ENCODE measurements at places on chromosomes 5 and 9.
A peak's percentile ranks its signal among the peaks of the same experiment; 100 is the strongest.

DNA sequence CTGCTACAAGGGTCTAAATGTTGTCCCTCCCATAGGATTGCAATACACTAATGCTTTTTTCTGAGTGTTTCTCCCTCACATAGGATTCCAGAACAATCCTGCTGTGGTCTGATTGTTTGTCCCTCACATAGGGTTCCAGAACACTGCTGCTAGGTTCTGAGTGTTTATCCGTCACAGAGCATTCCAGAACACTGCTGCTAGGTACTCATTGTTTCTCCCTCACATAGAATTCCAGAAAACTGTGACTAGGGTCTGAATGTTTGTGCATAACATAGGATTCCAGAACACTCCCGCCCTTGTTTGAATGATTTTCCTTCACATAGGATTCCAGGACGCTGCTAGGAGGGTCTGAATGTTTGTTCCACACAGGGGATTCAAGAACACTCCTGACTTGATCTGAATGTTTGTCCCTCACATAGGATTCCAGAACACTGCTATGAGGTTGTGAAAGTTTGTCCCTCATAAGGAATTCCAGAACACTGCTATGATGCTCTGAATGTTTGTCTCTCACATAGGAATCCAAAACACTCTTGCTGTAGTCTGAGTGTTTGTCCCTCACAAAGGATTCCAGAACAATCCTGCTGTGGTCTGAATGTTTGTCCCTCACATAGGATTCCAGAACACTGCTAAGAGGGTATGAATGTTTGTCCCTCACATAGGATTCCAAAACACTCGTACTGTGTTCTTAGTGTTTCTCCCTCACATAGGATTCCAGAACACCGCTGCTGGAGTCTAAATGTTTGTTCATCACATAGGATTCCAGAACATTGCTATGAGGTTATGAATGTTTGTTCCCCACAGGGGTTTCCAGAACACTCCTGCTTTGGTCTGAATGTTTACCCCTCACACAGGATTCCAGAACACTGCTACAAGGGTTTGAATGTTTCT is 213.5 kb downstream of the FOXD4L6 start:
- DNase-seq = no peak

DNA sequence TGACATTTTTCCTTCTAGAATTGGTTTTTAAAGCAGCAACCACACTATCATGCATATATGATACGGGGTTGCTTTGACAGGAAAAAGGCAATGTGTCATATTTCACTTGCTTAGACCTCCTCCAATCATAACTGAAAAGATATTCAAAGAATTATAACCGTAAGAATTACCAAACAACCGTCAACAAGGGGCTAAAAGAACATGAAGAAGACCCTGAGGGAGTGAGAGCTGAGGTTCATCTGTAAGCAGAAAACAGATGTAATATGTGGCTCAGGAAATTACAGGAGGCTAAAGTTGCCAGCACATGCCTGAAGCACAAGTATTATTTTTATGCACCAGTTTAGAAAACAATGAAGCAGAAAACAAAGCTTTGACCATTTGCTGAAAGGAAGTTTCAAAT is 78.9 kb downstream of the APBA1 start:
- no peak for DNase-seq

- no peak for DNase-seq
Observed at GRCh38 chr9:88652876-88653275, 117.9 kb downstream of the NXNL2 start.

GRCh38 chr5:125199373-125199772 is 452.9 kb upstream of the ZNF608 start:
- DNase-seq = no peak

DNA sequence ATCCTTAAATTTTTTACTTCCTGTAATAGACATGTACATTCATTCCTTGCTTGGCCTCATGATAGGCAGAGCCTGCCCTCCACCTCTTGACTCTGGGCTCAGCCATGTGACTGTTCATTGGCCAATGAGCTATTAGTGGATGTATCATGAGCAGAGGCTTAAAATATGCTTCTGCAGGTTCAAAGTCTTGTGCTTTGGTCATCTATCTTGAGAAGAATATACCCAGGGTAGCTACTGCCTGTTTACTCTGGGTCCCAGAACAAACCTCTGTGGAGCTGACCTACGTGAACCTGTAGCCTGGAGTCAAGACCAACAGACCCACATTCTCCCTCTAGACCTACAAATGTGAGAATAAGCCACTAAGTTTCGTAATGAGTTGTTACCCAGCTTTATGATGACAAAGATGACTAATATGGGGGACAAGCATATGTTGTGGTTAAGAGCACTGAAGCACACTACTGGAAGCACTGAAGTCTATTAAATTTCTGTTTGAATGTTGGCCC is 244.4 kb downstream of the MAST4 start:
- peak; percentile 78 for DNase-seq

DNA sequence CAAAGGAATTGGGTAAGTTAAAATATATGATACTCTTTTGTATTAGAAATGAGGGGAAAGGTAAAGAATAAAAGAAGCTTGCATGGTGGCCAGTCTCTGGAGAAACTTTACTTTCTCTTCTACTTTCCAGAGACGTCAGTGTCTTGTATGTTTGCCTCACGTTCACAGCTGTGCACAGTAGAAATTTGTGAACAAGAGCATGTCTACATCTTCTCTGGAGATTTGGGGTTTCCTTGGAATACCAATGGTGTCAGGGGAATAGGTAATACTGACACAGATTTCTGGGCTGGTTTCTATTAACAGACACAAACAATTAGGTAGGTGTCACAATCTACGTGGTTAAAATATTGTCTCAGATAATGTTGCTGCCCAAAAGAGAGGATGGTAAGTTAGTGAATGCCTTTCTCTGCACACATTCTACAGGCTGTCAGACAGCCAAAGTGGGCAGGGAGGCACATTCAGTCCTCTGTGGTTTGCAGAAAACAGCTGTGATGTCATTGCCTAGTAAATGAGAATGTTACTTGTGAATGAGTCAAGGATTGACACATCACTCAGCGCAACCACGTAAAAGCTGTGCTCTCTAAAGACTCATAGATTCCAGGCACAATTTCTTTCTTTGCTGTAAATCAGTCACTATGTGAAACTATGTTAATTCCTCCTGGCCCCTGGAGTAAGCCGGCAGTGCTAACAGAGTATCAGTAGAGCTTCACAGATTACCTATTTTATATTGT is 397.1 kb downstream of the MAN2A1 start:
- DNase-seq = peak; percentile 25

GRCh38 chr9:124011460-124012301 is at the start of gene LHX2:
LHX2 (plus strand) TSS chr9:124011768; CDS start chr9:124012349, 581 bp downstream.
- peak; percentile 75 for DNase-seq

DNA sequence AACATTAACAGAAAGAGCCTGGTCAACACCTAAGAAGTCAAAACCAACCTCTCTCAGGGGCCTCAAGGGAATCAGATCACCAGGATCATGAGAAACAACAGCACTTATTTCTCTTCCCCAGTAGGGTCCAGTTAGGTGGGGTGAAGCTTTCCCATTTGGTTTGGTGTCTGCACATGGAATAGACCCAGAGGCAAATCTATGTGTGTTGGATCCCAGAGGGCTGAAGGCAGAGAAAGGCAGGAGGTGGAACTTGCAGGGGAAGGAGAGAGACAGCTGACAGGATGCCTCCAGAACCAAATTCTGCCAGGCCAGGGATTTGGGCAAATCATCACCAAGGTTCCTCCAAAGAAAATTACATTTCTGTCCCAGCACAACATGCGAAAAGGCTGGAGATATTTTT is 104.8 kb upstream of the SPOCK1 start:
- DNase-seq = no peak

- no peak for DNase-seq
Observed at GRCh38 chr9:116477584-116478141, 209.4 kb upstream of the TRIM32 start.

GRCh38 chr9:124353811-124354274 is 61.4 kb downstream of the PSMB7 start:
- no peak for DNase-seq

- DNase-seq = no peak
Observed at GRCh38 chr5:94094793-94095441, 353.5 kb upstream of the POU5F2 start.

- DNase-seq = no peak
Observed at GRCh38 chr5:10801931-10802666, 41.1 kb upstream of the DAP start.

DNA sequence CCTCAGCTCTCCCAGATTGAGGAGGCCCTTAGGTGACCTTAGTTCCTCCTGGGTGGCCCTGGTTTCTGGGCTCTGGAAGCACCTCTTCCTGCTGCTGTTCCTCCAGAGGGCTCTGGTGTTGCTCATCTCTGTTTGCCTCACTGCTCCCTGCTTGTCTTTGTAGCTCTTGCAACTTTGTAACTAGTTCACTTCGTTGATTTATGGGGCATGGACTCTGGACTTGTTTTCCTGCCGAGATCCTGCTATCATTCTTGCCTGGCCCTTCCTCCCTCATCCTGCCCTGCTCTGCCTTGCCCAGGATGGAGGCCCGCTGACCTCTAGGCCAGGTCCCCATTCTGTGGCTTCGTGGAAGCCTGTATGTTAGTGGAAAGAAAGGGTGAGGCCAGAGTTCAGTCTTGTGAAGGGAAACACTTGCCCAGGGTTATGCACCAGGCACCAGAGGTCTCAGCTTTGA is 169.3 kb downstream of the MACROH2A1 start:
- no peak for DNase-seq

DNA sequence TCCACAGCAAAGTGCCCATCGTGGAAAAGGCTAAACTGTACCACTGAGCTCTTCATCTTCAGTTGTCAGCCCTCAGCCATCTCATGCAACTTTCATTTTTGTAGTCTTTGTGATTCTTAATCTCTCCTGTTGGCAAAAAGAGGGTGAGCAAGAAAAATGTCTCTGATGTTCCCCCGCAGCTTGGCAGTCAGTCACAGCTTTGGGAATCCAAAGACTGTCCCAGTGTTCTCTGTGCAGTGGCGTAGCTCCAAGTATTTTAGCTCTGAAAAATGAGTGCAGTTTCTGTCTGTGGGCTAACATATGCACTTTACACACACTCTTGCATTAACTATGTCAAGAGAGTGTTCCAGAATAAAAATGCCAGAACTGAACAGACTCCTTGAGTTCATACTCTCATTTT is 372.2 kb downstream of the TMEM232 start:
- no peak for DNase-seq

DNA sequence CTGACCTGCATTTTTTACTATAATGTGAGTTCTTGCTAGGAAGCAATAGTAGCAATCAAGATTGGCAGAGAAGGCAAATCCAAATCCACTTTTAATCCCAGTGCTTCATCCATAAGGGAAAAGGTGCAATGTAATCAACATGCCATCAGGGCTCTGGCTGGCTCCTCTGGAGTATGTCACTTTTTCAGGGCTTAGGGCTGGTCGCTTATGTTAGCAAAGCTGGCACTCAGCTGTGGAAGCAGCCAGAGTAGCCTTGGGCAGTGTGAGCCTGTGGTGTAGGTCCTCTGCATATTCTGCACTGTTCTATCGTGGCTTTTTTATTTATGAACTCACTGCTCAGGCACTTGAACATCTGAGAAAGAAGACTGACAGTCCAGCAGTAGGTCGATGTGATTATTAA is 16.1 kb downstream of the ACTBL2 start:
- DNase-seq = no peak

DNA sequence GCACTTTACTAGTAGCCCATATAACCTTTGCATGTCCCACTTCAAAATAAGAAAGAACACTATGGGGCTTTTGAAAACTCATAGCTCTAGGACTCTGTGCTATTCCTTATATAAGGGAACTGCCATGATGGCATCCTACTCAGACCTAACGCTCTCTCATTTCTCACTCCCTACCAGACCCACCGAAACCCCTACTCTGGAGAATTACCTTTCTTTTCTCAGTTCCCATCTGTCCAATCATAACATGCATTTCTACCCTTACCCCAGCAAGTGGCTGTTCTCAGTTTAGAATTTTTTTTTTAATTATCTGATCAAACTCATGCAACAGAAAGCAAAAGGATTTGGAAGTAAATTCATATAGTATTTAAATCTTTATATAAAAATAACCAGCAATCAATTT is 27.3 kb downstream of the CARNMT1 start:
- no peak for DNase-seq

- no peak for DNase-seq
Observed at GRCh38 chr5:75510836-75511434, 494 bp downstream of the CERT1 start.

- peak; percentile 92 for DNase-seq
Observed at GRCh38 chr5:132387640-132388117, 18.2 kb downstream of the SLC22A5 start.

GRCh38 chr5:13987843-13988464 is 43.5 kb upstream of the DNAH5 start:
- DNase-seq = peak; percentile 69

DNA sequence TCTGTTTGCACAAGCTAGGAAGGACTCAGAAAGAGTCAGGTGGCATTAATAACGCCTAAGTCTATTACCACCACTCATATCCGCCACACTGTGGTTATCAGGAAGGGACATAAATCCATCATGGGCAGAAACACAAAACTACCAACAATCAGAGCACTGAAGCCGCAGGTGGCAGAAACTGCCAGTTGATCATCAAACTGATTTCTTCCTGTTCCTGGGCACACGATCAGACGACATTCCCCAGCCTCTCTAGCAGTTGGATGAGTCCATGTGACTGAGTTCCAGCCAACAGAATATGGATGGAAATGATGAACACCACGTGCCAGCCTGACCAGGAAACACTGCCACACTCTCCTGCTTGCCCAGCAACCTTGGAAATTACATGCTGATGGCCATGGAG is 181.7 kb downstream of the ELAVL2 start:
- DNase-seq = no peak

DNA sequence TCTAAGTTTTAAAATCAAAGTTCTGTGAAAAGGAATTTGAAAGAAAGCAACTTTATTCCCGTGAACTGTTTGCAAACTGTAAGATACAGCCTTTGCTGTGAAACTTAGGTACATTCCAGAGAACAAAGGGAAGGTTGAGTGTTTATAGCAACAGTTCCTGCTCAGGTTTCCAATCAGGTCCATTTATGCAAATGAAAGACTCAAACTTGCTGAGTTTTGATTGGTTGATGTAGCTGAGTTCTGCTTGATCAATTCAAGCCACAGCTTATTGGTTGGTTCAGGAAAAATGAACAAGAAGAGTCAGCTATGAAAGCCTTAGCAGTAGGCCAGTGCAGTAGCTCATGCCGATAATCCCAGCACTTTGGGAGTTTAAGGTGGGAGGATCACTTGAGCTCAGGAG is 37.9 kb downstream of the SLC27A6 start:
- no peak for DNase-seq
